Forelimb muscle (tissue), 1 donor: ENCODE measurements at places on chromosomes 16 and 17. TPM values are rescaled to one million over a fixed set of nuclear protein-coding genes. Genes with fewer than 3 reads are reported as not detected.

DNA sequence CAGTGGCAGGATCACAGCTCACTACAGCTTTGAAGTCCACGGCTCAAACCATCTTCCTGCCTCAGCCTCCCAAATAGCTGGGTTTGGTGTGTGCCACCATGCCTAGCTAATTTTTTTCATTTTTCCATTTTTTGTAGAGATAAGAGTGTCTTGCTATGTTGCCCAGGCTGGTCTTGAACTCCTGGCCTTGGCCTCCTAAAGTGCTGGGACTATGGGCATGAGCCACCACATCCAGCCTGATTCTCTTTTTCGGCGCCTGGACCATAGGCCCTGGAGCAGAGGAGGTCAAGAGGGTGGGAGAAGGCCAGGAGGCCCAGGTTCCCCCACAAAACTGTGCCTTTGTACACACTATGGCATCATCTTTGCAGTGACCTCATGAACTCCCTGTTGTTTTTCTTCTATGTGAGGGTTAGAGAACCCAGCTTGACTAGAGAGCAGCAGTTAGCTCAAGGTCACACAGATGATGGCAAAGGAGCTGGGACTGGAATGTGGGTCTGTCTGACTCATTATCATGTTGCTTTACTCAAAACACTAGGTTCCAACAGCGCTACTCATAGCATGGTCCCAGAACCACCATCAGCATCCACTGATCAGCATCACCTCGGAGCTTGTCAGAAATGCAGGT, 16.3 kb downstream of the SCN4A start:
- DNase-seq = no peak

DNA sequence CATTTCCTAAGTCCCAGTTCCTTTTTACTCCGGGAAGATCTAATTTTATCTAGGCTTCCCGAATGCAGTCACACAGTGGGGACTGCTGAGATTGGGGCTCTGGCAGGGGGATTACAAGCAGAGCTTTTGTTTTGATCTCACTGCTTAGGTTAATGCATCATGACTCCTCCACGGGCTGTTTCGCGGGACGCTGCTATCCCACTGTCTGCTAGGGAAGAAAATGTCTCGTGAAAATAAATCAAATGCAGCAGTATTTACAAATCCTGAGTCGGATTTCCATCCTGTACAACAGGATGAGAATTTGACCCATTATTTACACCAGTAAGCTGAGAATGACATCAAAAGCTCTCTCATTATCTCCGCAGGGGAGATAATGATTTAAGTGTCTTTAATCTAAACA, 83.8 kb downstream of the CDH11 start:
- DNase-seq = no peak

DNA sequence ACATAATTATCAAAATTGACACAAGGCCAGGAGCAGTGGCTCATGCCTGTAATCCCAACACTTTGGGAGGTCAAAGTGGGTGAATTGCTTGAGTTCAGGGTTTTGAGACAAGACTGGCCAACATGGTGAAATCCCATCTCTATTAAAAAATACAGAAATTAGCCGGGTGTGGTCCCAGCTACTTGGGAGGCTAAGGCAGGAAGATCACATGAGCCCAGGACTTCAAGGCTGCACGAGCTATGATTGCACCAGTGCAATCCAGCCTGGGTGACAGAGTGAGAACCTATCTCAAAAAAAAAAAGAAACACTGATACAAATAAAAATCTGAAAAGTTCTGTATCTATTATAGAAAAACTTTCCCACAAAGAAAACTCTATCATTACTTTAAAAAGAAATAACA, 15.5 kb downstream of the MYH10 start:
- DNase-seq = no peak

CCL14 gene
- 34.6 TPM for polyA plus RNA-seq

CCL5 gene
- 1.2 TPM for polyA plus RNA-seq
